T-helper 2 cell (primary cell): ENCODE measurements at places on chromosomes 5 and 9.

DNA sequence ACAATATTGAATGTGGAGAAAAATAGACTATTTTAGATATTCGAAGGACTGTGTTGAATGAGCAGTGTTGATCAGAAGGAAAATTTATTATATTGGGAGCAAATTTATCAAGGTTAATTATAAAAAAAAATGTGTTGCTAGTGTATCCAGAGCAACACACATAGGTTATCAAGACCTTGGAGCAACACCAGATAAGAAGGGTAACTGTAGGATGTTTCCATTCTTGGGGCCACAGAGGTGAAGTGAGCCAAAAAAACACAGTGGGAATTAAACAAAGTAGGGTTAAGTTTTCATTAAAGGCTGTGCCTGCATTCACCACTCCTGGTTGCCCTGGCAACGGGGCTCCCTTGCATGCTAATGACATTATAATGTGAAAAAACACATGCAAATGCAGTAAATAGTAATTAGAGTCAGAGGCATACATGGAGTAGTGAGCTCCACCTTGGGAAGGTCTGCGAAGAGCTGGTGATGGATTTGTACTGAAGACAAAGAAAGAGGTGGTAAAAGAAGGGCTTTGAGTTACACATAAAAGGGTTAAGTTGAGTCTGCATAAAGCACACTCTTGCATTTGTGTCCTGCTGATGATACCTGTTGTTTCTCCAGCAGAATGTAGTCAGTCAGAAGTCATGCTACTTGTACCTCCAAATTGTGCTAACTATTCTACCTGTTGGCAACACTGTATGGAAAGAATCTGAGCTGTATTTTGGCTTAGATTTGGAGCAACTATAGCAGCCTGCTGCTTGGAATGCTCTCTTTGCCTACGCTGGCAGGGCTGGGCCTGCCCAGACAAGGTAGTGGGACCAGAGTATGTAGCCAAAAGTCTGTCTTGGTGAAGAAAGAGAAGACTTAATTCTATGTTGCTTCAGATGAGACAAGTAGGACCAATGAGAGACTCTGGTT, 59.6 kb downstream of the ATG10 start:
- DNase-seq: no peak

GRCh38 chr5:120769312-120769872, 305.3 kb downstream of the PRR16 start:
- no peak for DNase-seq

GRCh38 chr9:76267284-76267652, 127.0 kb downstream of the RFK start:
- DNase-seq: no peak

DNA sequence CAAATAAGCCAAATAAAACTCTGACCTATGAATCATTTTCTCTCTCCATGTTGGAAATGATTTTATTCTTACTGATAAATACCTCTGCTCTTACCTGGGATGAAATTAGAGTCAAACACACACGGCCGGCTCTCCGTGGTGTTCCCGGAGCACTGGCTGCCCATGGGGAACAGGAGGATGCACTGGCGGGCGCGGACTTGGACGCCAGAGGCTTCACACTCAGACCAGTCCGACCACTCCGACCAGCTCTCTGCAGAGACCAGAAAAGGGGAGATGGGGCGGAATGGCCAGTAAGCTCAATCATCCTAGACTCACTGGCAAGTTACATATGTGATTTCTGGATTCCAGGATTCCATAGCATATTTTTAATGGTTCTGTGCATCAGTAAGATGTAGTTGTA, 494.1 kb downstream of the SEMA5A start:
- no peak for DNase-seq

DNA sequence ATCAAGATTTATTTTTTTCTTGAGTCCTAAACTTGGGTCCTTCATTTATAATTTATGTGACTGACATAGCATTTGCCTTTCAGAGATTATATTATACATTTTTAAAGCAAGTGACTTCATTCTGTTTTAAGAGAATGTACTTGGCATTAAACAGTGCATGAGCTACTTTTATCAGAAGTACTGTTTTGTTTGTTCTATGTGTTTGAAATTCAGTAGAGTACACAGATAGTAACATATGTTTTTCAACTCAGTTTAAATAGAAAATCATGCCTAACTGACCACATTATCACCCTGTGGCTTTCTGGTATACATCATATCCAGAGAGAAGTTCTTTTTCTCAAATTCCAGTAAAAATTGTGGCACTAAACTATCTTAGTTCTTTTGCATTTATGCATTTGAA, 335.3 kb upstream of the CDH18 start:
- DNase-seq: no peak

DNA sequence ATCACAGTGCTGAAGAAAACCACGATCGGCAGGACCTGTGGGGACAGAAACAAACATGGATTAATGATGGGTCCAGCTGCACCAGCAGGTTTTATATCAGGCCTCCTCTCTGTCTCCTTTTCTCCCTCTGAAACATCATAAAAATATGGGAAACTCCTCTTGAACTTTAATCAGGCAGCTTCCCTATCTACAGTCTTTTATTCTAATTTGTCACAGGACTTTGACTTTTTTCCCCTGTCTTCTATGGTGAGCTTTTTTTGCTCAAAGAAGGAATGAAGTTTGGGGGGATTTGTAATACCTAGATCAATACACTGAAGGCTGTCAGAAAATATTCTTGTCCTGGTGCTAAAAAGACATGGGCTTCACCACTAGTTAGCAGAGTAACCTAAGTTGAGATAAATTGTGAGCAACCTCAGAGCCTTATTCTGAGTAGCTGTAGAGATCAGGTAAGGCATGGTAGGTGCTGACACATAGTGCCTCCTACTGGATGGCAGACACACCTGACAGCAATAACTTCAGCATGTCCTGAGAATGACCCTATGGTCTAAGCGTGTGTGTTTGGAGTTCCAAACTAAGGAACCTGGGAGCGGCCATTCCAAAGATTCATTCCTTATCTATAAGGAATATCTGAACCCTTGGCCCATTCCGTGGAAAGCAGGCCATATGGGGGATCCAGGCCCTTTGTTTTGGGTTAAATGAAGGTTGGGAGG, 46.2 kb downstream of the SLC28A3 start:
- peak; percentile 65 for DNase-seq
